ENCODE measurements at places on chromosomes 4 and X.

GRCh38 chrX:123267220-123267619 is 83.1 kb downstream of the GRIA3 start:
- no peak for DNase-seq

DNA sequence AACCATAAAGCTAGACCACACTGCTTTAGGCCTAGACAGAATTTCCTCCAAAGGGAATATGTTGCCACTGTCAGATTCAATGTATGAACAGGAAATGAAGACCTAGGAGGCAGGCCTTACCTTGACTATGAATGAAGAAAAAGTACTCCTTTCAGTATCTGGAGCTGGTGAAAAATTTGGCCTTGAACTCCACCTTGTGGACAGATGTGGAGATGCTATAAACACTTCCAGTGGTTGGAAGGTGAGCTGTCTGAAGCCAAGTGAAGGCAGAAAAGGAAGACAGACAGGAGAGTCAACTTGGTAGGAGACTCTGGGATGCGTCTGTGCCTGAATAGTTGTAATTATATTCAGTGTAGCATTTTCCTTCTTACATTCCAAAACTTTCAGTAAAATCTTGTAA is 17.2 kb downstream of the SPIN3 start:
- DNase-seq: no peak

- DNase-seq: no peak
These were observed 4.2 kb downstream of the CENPVL3 start for GRCh38 chrX:51614353-51615012.

GRCh38 chrX:17654116-17654515 is 83.2 kb upstream of the SCML1 start:
- DNase-seq: no peak

- DNase-seq: peak; percentile 1
These were observed 65.7 kb upstream of the PAGE1 start for GRCh38 chrX:49761481-49761880.

DNA sequence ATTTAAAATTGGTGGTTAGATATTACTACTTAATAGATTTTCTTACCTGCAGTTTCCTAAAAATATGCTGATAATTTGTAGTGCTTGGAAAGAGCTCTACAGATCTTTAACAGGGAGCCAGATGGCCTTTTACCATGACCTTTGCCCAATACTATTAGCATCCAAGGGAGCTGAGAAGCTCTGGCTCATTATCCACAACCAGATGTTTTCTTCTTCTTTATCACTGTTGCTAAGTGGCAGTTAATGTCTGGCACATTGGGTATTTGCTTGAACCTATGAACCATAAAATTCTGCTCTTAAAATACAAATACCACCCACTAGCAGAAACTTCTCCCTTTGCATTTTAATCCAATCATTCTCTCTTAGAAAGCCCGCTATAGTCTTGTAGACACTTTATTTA is 1480.3 kb downstream of the C4orf33 start:
- DNase-seq: no peak
